ENCODE measurements at places on chromosomes 3 and 15.

- DNase-seq = peak; percentile 27
Observed at GRCh38 chr3:111392894-111393398, 149.1 kb upstream of the CD96 start.

DNA sequence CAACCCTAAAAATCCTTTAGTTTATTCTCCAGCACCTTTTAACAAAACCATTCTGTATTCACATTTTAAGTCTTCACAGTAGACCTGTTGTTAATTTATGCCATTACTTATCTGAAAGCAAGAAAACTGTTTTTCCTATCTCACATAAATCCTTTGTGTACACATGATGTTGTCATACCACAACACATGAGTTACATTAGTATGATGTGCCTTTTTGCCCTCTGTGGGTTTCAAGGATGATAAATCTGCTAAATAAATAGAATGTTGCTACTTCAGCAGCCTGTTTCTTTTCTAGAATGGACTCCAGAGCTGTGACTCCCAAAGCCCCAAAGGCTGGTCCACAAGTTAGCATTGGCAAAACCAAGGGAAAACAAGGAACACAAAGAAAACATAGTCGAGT, 151.6 kb downstream of the SERPINI1 start:
- DNase-seq = no peak

GRCh38 chr15:99976811-99977271, 243.6 kb upstream of the LYSMD4 start:
- no peak for DNase-seq

- DNase-seq = no peak
Observed at GRCh38 chr15:73945130-73945508, 18.9 kb downstream of the LOXL1 start.

GRCh38 chr3:13323822-13324221, 96.3 kb downstream of the NUP210 start:
- no peak for DNase-seq

GRCh38 chr15:64645995-64646394, 129.4 kb downstream of the RBPMS2 start:
- DNase-seq = no peak

DNA sequence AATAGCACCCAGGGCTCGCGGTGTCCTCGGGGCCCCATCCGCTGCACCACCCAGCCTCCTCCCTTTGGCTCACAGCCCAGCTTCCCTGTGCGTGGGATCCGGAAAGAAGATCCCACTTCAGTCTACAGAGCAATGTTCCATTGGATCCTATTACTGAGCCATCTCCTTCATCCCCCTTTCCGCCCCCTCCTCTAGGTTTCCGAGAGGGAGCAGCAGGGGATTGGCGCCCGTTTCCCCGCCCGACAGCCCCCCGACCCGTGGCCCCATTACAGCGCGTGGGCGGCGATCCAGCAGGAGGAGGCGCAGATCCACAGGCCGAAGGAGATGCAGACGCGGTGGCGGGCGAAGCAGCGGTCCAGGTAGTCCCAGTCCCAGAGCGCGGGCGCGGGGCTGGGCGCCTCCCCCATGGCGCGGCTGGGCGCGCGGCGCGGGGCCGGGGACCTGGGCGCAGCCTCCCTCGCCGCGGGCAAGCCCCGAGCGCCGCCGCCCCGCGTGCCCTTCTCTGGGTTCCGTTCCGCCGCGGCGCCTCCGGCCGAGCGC, 340 bp downstream of the TMEM44 start:
- no peak for DNase-seq

GRCh38 chr3:2094941-2095340, 3.7 kb upstream of the CNTN4 start:
- DNase-seq = no peak

DNA sequence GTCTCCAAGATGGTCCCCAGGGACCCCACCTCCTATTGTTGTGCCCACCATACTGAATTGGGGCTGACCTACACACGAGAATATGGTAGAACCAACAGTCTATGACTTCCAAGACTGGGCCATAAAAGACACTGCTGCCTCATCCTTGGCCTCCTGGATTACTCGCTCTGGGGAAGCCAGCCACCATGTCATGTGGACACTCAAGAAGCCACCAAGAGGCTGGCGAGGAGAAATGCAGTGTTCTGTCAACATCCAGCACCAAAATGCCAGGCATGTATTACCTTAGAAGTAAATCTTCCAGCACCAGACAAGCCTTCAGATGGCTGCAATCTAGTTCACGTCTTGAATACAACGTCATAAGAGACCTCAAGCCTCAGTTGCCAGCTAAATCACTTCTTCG, 17.1 kb upstream of the TPM1 start:
- no peak for DNase-seq

- no peak for DNase-seq
Observed at GRCh38 chr3:139557041-139557440, 17.5 kb upstream of the RBP1 start.

DNA sequence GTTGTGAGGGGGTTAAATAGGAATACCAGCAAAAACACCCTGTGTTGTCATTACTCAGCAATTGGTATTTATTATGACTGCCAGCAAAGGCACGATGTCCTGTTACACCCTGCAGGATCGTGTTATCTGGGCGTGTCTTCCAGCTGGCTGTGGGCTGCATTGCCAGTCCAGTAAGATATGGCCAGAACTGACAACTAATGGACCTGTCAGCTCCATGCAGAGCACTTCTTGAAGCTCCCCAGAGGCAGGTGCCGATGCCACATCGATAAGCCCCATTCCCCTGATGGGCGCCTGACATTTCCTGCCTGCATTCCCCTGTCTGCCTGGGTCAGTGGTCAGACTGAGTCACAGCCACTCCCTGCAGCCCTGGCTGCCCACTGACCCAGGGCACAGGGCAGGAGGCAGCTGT, 79.7 kb upstream of the RASGRF1 start:
- no peak for DNase-seq

GRCh38 chr3:184003187-184003967, 14.3 kb downstream of the ABCC5 start:
- no peak for DNase-seq

DNA sequence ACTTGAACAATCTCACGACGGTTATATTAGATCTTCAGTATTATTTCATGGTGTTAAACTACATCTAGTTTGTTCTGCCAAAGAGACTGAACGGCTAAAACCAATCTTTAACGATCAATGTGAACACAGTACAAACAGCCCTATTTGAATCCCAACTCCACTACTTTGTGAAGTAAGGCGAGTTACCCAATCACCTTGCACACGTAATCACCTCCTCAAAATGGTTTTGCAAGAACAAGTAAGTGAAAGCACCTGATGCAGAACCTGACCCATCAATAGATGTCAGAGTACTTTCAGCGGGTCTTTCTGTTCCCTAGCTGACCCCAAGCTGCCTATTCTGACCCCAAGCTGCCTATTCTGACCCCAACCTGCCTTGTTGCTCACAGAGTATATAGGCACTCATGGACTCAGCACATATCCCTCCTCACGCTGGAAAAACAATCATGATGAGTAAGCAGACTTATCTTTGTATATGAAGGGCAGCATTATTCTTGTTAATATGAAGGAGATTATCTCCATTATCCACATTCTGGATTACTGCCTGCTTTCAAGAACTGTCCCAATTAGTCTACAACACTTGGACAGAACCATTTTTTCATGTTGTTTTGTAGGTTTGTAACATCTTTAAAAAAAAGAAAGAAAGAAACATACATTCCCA, 3.7 kb downstream of the KPNA1 start:
- no peak for DNase-seq

DNA sequence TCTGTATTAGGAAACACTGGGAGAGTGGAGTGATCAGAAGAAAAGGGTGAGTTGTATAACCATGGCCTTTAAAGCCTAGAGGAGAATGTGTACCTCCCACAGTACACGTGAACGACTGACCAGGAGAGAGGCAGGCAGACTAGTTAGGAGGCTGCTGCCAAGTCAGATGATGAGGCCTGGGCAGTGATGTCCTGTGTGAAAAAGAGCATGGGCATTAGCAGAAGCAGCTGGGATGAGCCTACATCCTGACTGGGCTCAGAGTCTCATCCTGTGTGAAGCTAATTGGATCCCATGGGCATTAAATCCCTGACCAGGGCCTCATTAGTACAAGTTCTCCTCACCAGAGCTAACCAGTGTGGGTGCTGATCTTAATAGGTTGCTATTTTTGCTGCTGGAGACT, 89.1 kb upstream of the SLC2A2 start:
- DNase-seq = no peak

DNA sequence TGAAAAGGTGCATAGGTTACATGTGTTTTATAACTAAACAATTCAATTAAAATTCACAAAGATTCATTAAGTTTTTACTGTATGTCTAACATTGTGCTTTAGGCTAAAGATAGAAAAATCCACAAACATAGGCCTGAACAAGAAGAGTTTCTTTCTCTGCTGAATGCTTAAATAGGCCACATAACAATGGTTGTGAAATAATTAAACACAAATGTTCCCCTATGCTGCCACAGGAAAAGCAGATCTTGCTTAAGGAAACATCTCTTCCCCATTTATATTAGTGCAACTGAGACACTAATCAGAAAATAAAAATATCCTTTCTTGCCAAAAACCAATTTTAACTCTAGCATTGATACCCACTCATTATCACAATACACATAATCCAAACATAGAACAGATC, 725.4 kb upstream of the DPPA4 start:
- DNase-seq = no peak

DNA sequence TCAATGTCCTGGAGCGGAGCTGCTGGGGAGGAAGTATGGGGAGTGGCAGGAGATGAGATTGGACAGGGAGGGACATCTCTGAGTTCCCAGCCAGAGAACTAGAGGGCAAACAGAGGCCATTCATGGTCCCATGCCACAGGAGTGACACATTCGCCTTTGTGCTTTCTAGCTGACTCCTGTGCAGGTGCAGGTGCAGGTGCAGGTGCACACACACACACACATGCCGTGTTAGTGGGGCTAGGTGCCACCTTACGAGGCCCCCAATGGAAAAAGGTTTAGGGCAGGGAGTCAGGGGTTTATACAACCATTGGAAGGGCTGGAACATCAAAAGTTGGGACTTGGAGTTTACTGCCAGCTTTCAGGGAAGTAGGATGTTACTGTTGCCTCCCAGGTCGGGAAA, 52.0 kb downstream of the TPRA1 start:
- no peak for DNase-seq

DNA sequence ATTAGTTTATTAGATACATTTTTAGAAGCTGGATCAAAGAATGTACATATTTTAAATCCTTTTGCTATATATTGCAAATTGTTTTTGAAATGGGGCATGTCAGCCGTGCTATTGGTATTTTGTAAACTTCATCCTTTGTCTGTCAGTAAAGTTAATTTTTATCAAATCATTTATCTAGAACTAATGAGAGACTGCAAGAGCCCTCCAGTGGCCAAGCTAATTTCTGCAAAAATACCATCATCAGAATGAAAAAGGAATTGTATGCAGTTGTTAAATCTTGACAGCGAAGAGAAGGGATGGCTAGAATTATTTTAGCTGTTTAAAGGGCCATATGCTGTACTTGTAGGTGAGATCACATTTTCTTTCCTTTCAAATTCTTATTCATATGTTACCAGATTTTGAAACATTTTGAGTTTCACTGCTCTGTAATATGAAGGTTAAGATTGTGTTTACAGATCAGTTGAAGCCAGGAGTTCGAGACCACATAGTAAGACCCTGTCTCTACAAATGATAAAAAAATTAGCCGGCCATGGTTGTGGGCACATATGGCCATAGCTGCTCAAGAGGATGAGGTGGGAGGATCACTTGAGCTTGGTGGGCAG, 8.1 kb upstream of the CLDN11 start:
- DNase-seq = no peak

DNA sequence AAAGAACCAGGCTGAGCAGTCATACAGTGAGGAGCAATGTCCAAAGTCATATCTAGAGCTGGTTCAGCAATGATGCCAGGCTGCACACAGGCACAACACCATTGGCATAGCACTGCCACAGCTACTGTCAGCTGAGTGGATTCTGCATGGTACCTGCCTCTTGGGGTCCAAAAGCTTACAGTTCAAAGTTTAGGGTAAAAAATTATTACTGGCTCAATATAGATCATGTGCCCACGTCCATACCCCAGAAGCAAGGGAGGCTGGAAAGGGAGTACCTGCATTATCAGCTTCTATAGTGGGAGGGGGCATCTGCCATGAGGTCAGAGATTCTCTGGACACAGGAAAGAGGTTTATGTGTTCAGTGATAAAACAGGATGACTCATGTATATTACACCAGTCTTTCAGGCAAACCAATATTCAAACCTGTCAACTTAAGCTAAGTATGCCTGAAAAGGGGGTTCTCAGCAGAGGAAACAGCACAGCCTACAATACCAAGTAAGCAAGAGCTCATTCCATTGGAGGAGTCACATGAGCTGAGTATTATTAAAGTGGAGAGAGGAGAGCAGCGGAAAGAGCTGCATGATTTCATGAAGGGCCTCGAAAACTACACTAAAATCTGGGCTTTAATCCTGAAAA, 99.0 kb downstream of the ANO10 start:
- DNase-seq = no peak

DNA sequence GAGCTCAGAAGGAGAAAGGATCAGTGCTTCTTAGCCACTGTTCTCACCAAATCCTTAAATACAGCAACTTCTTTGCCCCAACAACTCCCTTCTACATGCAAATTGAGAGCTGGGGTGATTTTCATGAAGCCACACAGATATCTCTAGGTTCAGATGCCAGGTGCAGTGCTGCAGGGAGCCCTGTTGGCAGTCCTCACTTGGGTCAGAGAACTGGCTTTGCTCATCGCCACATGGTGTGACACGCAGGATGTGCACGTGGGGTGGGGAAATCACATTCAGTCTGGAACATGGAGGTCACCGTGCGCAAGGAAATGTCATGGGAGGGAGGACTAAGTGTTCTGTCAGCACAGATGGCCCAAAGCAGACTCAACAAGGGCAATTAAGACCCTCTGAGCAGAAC, 103.8 kb downstream of the WDR76 start:
- DNase-seq = no peak

DNA sequence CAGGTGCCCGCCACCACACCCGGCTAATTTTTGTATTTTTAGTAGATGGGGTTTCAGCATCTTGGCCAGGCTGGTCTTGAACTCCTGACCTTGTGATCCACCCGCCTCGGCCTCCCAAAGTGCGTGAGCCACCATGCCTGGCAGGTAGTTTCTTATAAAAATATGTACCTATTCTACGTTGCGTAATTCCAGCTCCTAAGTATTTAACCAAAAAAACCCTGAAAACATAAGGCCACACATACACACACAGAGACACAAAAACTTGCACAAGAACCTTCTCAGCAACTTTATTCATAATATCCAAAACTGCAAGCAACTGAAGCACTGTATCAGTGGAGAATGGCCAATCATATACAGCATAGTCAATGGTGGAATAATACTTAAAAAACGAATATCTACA, 5.3 kb downstream of the RNF168 start:
- no peak for DNase-seq

GRCh38 chr3:177385186-177385585, 187.9 kb upstream of the TBL1XR1 start:
- DNase-seq = no peak

GRCh38 chr3:128322030-128323022, 144.4 kb downstream of the DNAJB8 start:
- no peak for DNase-seq

DNA sequence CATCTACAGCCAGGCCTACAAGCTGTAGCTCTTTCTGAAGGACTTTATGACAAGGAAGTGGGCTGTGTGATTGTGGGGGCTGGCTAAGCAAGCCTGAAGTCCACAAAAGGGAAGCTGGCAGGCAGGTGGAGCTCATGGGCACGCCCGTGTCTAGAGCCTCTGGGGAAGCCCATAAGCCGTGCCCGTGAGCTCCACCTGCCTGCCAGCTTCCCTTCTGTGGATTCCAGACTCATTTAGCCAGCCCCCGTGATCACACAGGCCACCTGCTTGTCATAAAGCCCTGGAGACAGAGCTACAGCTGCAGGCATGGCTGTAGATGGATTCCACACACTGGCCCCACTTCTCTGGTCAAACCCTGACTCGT, 15.2 kb downstream of the EFCC1 start:
- peak; percentile 34 for DNase-seq

GRCh38 chr3:42541079-42541478, 38.6 kb downstream of the VIPR1 start:
- no peak for DNase-seq

Data from activated CD4-positive, alpha-beta T cell treated with anti-CD3 and anti-CD28 coated beads, Interleukin-2, amount 50 U/mL, for 24 hours (primary cell).